ENCODE measurements at places on chromosomes 3 and 15.

DNA sequence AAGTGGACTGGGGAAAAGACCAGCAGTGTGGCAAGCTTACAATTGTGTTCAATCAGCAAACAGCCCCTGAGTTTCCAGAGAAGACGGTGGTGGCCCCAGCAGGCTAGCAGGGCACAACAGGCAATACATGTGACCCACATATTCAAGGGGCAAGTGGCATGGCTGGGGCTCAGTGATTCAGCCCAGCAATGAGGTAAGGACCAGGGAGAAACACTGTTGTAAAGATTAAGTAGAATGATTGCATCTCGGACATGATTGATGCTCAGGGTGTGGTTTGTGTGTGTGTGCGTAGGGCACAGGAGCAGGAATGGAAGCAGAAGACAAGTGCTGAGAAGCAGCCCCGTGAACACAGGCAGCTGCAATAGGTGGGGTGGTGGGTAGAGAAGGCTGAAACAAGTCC is 37.9 kb downstream of the KLHL6 start:
- no peak for DNase-seq

- no peak for DNase-seq
These were observed 67.9 kb downstream of the VGLL3 start for GRCh38 chr3:86923071-86923491.

DNA sequence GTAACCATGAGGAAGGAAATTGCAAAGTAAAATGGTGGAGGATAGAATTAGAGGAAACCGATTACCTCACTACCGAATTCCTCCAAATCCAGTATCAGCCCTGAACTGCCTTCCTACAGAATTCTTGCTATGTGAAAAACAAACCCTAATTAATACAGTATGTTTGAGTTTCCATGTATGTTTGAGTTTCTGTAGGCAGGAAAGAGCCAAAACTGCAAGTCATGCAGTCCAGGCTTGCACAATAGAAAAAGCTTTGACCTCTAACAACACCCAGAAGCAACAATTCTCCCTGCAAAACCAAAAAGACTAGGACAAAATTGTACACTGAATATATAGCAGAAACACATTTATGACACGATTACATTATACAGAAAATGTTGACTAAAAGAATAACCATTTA is 614.8 kb downstream of the DIPK2A start:
- no peak for DNase-seq

- no peak for DNase-seq
These were observed 5.5 kb downstream of the AP3S2 start for GRCh38 chr15:89888214-89888804.

DNA sequence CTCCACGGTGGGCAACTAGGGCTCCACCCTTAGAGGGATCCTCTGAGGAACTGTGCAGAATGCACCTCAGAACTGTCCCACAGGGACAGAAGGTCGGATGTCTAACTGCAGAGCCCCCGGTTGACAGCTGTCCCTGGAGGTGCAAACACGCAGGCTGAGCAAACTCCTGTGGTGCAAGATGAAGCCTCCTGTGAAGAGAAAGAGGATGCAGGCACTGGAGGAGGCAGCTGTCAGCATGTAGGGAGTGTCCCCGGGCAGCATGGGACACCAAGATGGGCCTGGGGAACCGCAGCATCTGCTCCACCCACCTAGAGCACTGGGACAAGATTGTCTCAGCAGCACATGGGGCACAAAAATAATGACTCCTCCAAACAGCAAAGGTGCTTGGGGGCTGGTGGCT is 258.9 kb downstream of the ABHD5 start:
- no peak for DNase-seq

DNA sequence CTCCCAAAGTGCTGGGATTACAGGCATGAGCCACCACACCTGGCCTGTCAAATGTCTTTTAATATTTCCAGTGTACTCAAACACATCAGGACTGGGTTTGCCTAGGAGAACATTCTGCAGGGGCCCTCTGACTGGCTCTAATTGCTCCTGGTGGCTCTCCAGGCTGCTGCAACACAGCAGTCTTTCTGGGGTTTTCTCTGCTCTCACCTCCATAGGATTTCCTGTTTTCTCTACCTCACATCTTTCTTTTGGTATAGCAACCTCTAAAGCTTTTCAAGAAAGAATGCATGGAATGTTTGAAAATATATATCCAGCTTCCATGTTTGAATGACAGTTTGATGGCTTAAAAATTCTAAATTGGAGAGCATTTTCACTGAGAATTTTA is 83.3 kb upstream of the IGSF10 start:
- DNase-seq, result no peak

DNA sequence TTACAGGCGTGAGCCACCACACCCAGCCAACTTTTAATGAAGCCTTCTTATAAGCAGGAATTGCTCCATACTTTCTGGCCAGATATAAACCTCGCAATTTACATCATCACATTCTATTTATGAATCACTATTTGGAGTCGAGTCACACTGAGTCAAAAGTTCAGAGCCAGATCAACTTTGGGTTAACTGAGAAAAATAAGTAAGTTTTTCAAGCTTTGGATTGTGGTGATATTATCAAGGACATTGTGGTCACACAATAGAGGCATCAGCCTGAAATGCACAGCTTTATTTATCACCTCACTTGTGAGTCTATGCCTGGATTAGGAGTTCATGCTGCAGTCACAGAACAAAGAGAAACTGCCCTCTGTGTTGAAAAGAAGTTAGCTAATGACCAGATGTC is 1163.5 kb downstream of the ROBO1 start:
- DNase-seq, result no peak

- no peak for DNase-seq
These were observed 91.0 kb downstream of the XRN1 start for GRCh38 chr3:142356818-142357217.

GRCh38 chr3:155853214-155854140 is 750 bp downstream of the SLC33A1 start:
- peak; percentile 26 for DNase-seq

All from activated naive CD4-positive, alpha-beta T cell (primary cell).